Activated CD8-positive, alpha-beta memory T cell treated with anti-CD3 and anti-CD28 coated beads, Interleukin-2, amount 10 ng/mL, durations not matched to agents 7 days and 5 days (primary cell): ENCODE measurements at places on chromosomes 2 and 18. TPM values are rescaled to one million over a fixed set of nuclear protein-coding genes. Genes with fewer than 3 reads are reported as not detected.

GRCh38 chr2:219149667-219150066, 10.9 kb downstream of the NHEJ1 start:
- H3K27ac ChIP-seq = no peak overlapping the region
- H3K4me1 ChIP-seq = no peaks in the 10 kb centered on the region
- no peak overlapping the region for H3K4me3 ChIP-seq
- DNase-seq = no peak
- H3K27me3 ChIP-seq = no peaks in the 10 kb centered on the region

DNA sequence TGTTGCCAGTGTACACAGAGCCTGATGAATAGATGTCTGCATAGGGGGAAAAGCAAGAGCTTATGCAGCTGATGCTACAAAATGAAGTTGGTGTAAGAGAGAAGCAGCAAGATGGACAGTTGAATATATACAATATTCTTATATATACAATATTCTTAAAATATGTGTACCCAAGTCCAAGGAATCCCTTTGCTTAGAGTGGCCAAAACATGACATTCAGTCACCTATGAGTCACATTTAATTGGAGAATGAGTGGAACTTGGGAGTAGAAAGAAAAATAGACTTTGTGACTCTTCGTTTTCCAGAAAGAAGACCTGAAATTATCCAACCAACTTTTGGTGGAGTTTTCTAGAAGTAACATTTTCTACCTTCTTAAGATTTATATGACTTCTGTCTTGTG, 81.8 kb downstream of the SCN9A start:
- no peak overlapping the region for H3K27ac ChIP-seq
- no peak for DNase-seq
- H3K36me3 ChIP-seq = no peaks in the 10 kb centered on the region

- no peak overlapping the region for H3K27ac ChIP-seq
- H3K4me1 ChIP-seq = peaks cover 17% of the 10 kb centered on the region
- H3K4me3 ChIP-seq = no peak overlapping the region
- DNase-seq = no peak
- H3K36me3 ChIP-seq = no peaks in the 10 kb centered on the region
These were observed 222.0 kb downstream of the LDLRAD4 start for GRCh38 chr18:13440277-13441248.

DNA sequence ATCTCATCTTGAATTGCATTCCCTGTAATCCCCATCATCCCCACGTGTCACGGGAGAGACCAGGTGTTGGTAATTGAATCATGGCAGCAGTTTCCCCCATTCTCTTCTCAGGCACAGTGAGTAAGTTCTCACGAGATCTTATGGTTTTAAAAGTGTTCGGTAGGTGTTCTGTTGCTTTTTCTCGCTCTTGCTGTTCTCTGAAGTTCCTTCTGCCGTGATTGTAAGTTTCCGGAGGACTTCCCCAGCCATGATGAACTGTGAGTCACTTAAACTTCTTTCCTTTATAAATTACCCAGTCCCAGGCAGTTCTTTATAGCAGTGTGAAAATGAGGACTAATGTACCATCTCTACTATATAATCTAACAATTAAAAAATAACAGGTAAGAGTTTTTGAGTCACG, 409.9 kb upstream of the NRXN1 start:
- H3K27me3 ChIP-seq = no peaks in the 10 kb centered on the region
- no peaks in the 10 kb centered on the region for H3K36me3 ChIP-seq
- no peaks in the 10 kb centered on the region for H3K4me1 ChIP-seq
- no peak for DNase-seq

GRCh38 chr2:177239932-177240630, 24.4 kb downstream of the NFE2L2 start:
- H3K4me1 ChIP-seq = peaks cover 65% of the 10 kb centered on the region
- H3K36me3 ChIP-seq = peaks cover 29% of the 10 kb centered on the region
- peak; percentile 77 for DNase-seq
- H3K27me3 ChIP-seq = no peaks in the 10 kb centered on the region

DNA sequence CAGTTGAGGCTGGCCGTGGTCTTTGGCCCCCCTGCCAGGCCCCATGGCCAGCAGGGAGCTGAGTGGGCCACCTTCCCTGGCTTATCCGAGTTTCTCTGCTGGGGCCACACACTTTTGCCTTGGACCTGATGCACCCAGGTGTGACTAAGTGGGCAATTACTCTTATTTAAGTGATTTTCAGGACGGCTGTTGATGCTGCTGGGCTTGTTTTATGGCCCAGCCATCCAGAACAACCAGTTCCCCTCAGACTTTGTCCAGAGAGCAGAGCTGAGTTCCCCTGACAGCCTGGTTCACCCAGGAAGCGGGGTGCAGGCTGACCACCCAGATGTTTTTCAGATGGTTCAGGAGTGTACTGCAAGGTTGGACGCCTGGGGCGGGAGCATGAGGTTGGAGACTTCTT, 68.8 kb downstream of the GLI2 start:
- H3K27ac ChIP-seq = no peak overlapping the region
- peaks cover 5% of the 10 kb centered on the region for H3K27me3 ChIP-seq
- H3K4me3 ChIP-seq = no peak overlapping the region
- no peaks in the 10 kb centered on the region for H3K4me1 ChIP-seq

DNA sequence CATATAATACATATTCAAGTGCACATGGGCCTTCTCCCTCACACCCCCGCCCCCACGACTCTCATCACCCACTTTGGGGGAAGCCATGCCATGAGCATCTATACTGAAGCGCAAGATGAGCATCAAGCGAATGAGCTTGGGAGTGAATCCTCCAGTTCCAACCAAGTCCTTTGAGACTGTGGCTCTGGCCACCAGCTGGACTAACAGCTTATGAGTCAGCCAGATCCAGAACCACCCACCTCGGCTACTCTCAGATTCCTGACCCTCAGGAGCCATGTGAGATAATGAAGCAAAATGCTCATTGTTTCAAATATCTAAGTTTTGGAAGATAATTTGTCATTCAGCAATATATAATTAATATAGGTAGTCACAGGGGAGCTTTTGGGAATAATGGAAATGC, 22.2 kb upstream of the IL1RL1 start:
- H3K4me3 ChIP-seq = no peak overlapping the region
- H3K36me3 ChIP-seq = peaks cover 4% of the 10 kb centered on the region
- H3K4me1 ChIP-seq = peaks cover 26% of the 10 kb centered on the region

DNA sequence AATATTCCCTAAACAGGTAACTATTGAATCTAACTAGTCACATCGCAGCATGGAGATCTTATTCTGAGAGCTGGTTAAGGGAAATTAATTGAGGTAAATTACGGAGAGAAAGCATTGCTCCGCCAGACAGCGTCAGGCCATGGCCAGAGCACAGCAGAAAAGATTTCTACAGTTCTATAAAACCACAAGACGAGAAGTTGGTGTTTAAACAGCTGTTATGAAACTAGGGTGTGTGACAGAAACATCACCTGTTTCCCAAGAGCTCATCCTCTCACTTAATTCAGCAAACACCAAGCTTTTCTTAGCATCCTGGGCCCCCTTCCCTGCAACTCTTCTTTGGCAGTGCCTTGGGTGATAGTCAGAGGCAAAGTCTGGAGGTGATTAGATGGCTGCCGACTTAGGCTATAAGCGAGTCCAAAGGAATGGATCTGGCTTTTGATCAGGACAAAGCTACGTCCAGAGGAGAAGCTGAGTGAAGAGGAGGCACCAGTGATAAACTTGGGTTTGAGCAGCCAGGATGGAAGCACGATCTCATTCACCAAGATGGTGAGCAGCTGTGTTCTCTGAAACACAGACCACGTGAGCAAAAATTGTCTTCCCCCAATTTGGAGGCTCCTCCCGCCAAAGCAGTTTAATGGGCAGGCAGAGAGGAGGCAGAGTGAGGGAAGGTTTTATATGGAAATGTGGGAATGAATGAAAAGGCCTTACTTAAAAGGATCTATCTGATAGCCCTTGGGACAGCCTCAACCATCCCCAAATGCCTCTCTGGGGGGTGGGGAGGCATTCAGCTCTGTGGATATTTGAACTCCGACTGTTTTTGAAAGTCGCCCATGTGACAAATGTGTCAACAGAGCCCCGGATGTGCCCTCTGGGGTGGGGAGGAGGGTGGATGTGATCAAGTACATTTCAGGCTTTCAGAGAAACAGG, 57.8 kb downstream of the PKDCC start:
- no peak overlapping the region for H3K4me3 ChIP-seq
- peak; percentile 94 for DNase-seq
- H3K4me1 ChIP-seq = peaks cover 32% of the 10 kb centered on the region
- H3K27me3 ChIP-seq = no peaks in the 10 kb centered on the region

DNA sequence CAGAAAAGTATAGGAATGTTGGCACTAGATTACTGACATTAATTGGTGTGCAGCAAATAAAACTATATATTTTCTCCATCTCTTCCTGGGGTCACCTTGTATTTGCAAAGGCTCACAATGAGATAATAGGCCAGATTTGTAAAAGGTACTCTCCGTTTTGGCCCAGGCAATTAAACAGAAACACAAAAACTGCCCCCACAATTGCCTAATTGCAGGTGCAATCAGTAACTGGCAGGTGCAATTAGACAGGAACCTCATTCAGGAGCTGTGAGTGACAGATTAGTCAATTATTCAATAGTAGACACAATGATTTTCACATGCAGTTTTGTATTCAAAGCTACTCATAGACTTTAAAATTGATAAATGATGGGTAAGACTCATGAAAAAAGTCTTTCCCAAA, 451.4 kb upstream of the ID2 start:
- no peak overlapping the region for H3K4me3 ChIP-seq
- H3K27me3 ChIP-seq = no peaks in the 10 kb centered on the region
- no peak for DNase-seq
- H3K27ac ChIP-seq = peak overlapping the region; percentile 38
- peaks cover 21% of the 10 kb centered on the region for H3K36me3 ChIP-seq
- H3K4me1 ChIP-seq = peaks cover 19% of the 10 kb centered on the region

DNA sequence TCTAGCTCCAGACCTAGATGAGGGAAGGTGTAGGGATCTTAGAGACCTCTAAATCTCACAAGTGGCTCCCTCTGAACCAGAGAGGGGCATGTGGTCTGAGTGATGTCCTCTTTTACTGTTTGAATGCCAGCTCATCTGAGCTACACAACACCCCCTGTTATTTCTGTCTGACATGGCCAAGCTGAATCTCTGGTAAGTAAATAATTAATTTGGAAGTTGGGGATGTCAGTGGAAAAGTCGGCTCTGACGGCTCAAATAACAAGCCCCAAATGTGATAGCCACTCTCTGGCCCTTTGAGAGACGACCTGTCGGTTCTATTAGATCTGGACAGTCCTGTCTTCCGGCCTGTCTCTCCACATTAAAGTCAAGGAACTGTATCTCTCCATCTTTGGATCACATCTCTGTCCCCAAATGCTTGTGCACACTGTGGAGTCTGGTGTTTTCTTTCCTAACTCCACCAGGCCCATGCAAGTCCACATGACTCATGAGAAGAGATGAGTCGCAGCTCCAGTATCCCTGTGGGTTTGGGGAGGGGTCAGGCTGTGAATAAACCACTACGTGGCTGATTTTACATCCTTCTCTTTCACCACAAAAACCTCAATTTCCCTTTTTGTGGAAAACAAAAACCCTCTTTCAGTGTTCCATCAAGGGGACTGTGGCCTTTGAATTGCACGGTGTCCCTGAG, 52.5 kb downstream of the SETBP1 start:
- no peak overlapping the region for H3K4me3 ChIP-seq
- H3K27ac ChIP-seq = peak overlapping the region; percentile 12
- peaks cover 3% of the 10 kb centered on the region for H3K27me3 ChIP-seq
- H3K36me3 ChIP-seq = peaks cover 44% of the 10 kb centered on the region
- DNase-seq = peak; percentile 72

DNA sequence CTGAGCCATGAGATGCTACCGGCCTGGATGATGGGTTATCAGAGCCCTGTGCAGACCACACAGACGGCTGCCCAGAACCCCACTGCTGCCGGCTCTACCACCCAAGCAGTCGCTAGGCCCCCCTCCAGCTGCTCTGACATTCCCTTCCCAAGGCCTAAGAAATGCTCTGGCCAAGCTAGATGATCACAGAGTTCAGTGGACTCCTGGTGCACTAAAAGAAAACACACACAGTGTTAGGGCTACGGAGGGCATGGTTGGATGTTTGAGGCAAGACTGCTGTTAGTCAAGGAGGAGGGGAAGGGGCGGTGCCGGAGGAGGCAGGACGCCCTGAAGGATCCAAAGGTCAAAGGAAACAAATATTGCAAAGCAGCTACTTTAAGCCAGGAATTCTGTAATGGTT, 174.5 kb downstream of the MYCN start:
- no peaks in the 10 kb centered on the region for H3K36me3 ChIP-seq
- H3K4me1 ChIP-seq = no peaks in the 10 kb centered on the region
- no peaks in the 10 kb centered on the region for H3K27me3 ChIP-seq

- peaks cover 54% of the 10 kb centered on the region for H3K36me3 ChIP-seq
- DNase-seq = no peak
- H3K27ac ChIP-seq = no peak overlapping the region
These were observed 163.4 kb downstream of the EHBP1 start for GRCh38 chr2:62868947-62869346.

DNA sequence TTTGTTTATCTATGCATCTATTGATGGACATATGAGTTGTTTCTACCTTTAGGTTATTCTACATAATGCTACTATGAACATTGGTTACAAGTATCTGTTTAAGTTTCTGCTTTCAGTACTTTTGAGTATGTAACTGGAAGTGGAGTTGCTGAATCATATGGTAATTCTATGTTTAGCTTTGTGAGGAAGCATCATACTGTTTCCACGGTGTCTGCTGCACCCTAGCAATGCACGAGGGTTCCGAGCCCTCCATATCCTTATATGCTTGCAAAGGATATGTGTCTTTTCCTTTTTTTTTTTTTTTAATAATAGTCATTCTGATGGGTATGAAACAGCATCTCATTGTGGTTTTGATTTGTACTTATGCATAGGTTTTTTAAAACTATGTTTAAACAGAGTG, 83.7 kb downstream of the FMNL2 start:
- H3K36me3 ChIP-seq = no peaks in the 10 kb centered on the region
- no peak for DNase-seq
- peaks cover 35% of the 10 kb centered on the region for H3K27me3 ChIP-seq

GRCh38 chr2:126227250-126227649, 428.7 kb upstream of the GYPC start:
- H3K36me3 ChIP-seq = no peaks in the 10 kb centered on the region
- H3K4me1 ChIP-seq = no peaks in the 10 kb centered on the region
- no peak overlapping the region for H3K27ac ChIP-seq
- no peaks in the 10 kb centered on the region for H3K27me3 ChIP-seq

- H3K27ac ChIP-seq = no peak overlapping the region
- no peaks in the 10 kb centered on the region for H3K4me1 ChIP-seq
- no peak for DNase-seq
- no peak overlapping the region for H3K4me3 ChIP-seq
- no peaks in the 10 kb centered on the region for H3K36me3 ChIP-seq
These were observed 442.3 kb upstream of the RGPD4 start for GRCh38 chr2:107384422-107384821.

- peaks cover 9% of the 10 kb centered on the region for H3K4me1 ChIP-seq
- H3K27ac ChIP-seq = no peak overlapping the region
- DNase-seq = no peak
- H3K4me3 ChIP-seq = no peak overlapping the region
These were observed 5.9 kb downstream of the LMAN2L start for GRCh38 chr2:96733931-96734330.

DNA sequence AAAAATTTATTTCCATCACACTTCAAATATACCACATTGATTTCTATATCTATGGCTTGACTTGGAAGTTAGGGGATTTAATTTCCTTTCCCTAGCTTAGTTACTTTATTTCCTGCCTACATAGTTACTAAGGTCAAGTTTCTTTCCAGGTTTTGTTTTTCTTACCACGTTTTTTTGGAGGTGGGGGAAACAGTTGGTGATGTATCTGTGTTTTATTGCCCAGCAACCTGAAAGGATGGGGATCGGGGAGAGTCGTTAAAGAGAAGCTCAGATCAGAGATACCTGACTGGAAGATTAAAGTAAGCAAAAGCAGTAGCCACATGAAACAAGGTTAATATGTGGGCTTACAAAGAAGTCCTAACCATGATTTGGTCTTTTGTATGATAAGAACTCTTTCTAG, 127.8 kb downstream of the OSBPL6 start:
- H3K4me1 ChIP-seq = no peaks in the 10 kb centered on the region
- H3K27ac ChIP-seq = no peak overlapping the region
- no peaks in the 10 kb centered on the region for H3K36me3 ChIP-seq

Gene CD207
- total RNA-seq = not detected

Gene POTEI
- total RNA-seq = not detected

Gene QPCT
- not detected for total RNA-seq

Gene TUBA3E
- total RNA-seq = not detected
